ENCODE measurements at places on chromosomes 6 and 20.

GRCh38 chr20:53833333-53834061, 236.9 kb downstream of the BCAS1 start:
- no peak for DNase-seq

GRCh38 chr6:106363401-106364138, 3.1 kb downstream of the CRYBG1 start:
- no peak for DNase-seq

DNA sequence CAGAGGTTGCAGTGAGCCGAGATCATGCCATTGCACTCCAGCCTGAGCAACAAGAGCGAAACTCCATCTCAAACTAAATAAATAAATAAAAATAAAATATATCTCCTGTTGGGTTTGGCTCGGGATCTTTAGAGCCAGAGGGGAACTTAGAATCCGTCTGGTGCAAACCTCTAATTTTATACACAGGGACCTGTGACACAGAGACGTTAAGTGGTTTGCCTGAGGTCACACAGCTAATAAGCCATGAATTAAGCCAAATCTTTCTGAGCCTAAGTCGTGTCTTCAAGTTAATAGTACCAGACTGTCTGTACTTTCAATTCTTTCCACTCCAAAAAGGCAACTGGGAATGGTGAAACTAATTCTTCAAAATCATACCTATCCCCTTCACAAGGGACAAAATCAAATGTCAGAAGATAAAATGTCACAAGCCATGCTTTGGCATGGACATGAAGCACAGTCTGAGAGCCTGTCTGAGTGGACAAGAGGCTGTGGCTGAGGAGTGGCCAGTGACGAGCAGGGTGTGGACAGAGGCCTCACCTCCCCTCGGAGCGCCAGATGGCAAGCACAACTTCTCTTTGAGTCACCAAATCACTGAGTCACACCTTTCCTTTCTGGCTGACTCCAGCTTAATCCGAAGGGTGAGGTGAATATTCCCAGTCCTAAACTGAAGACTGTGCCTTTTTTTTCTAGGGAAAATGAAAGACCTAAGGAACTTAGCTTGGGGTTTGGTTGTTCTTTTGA, 177.4 kb downstream of the TFAP2A start:
- DNase-seq = no peak

- no peak for DNase-seq
Observed at GRCh38 chr20:2603816-2604505, 48.5 kb upstream of the NOP56 start.

DNA sequence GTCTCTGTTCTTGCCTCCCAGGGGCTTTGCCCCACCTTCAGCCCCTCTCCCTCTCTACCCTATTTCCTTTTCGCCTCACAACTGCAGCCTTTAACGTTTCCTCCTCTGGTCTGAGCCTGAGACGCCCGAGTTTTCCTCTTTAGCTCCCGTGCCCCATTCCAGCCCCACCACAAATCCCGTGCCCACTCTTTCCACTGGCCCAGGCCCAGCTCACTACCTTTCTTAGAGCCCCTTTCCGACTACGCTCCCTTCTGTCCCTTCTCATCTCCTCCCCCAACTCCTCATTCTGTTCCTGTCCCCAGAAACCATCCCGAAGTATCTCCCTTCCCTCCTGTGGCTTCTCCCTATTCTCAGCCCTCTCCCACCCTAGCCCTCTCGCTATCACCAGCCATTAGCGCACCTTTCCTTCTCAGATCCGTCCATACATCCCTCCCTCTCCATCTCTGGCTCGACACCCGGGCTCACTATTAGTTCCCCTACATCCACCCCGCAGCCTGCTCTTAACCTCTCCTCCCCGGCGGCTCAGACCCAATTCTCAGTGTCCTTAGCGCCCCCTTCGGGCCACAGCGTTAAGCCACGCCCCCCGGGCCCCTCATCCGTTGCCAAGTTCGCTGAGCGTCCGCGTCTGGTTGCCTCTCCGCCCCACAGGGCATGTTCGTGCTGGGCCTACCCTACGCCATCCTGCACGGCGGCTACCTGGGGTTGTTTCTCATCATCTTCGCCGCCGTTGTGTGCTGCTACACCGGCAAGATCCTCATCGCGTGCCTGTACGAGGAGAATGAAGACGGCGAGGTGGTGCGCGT, 2.7 kb downstream of the SLC32A1 start:
- DNase-seq = no peak

DNA sequence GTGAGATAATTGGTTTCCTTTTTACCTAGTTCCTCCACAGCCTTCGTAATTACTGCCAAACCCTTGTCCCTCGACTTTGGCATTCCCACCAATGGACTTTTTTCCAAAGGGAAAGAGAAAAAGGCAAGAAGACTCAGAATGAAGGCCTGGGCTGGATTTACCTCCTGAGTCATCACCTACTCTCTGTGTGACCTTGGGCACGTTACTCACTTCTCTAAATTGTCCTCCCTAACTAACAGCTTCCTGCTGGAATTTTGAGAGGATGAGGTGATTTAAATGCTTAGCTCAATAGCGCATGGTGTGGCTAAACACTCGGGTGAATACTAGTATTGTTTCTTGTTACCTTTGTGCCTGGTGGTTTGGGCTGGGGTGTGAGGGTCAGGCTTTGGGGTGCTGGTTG, 146.6 kb downstream of the DHX35 start:
- DNase-seq = no peak

DNA sequence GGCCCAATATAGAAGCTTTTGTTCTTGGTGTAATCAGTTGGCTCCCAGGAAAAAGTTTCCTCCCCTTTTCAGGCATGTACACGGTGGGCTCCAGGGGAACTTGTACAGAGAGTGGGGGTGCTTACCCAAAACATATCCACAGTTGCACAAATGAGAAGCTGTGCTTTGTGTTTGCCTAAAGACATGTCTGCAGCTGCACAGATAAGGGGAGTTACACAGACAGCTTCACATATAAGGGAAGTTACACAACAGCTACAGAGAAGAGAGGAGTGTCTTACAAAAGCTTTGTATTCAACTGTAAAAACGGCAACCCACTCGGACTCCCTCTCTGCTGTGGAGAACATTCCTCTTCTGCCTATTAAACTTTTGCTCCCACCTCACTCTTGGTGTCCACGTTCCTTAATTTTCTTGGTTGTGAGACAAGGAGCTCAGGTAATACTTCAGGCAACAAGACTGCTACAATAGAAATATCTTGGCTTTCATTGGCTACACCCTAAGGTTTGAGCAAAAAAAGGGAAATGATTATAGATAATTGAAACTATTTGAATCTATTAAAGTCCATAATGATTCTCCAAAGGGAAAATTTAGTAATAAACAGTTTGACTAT, 7.4 kb upstream of the PNRC1 start:
- DNase-seq = no peak

Measured in NCI-H187 (cell line).